ENCODE measurements at places on chromosomes 3 and 15.

DNA sequence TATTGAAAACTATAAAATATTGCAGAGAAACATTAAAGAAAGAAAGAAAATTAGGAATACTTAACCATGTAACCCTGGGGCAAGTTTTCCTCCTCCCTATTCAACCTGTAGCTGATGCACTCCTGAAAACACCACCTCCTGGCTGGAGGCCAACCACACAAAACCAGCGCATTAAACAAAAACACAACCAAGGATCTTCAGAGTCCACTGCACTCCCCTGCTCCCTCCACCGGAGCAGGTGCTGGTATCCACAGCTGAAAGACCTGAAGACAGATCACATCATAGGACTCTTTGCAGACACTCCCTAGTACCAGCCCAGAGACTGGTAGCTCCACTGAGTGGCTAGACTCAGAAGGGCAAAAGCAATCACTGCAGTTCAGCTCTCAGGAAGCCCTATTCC lies 13.6 kb upstream of the ADAMTS17 start:
- no peak for DNase-seq

- no peak for DNase-seq
These were observed 281.2 kb downstream of the ERC2 start for GRCh38 chr3:56187051-56187450.

DNA sequence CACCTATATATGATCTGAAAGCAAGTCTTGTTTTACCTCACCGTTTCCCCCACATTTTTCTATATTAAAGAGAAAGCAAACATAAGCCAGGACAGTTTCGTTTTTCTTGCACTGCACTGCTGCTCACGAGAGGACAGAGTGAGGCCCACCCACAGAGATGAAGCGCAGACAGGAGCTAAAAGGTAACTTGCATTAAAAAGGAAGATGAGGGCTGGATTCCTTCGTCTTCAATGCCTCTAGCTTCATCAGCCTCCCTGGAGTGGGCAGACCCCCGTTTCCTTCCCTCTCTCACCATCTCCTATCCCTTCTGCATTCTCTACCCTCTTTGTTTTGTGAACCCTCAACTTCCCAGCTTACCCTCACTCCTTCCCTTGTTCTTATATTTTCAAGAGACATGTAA lies 18.9 kb downstream of the SUMF1 start:
- DNase-seq: no peak

DNA sequence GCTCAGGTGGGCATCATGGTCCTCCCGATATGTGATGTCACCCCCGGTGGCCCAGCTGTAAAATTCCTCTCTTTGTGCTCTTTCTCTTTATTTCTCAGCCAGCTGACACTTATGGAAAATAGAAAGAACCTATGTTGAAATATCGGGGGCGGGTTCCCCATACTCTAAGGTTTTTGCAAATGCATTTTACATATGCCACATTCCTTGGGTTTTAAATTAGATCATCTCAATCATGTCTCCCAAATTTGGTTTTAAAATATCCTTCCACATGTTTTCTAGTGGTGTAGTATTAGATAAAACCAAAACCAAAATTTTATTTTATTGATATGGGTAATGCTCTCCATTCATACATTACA lies 4.4 kb upstream of the TMEM62 start:
- DNase-seq: no peak

DNA sequence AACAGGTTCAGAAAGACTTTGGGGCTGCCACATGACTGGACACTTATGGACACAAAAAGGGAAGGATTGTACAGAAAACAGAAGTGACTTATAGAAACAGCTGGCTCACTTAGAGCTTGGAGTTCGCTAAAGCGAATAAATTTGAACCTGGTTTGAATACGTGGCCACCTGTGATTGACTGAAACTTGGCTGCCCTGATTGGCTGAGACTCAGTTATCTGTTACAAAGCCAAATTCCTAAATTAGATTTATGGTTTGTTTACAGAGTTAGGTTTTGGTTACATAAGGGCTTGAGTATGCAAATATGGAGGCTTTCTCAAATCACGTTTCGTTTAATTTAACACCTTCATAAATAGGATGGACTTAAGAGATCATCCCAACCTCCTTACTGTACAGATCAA lies 270.2 kb downstream of the THSD4 start:
- DNase-seq: no peak

DNA sequence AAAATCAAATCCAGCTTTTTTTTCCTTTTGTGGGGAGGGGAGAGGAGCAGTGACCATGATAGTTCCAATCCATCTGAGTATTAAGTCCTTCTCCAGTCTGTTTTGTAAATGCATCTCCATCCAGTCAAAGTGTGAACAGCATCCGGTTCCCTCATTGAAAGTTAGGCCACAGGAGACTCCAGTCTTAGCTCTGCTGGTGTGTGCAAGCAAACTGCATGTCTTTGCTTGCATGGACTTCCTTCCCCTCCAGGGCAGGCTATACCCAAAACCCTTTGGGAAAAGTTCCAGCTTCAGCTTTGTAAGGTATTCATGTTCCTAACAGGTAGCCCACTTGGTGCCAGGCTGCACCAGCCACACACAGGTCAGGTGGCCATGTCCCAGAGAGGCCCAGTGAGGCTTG lies 3.1 kb upstream of the MAN2C1 start:
- DNase-seq: no peak

GRCh38 chr15:31320022-31320421 lies 6.6 kb upstream of the KLF13 start:
- no peak for DNase-seq

- DNase-seq: peak; percentile 92
These were observed 7.7 kb downstream of the TNK2 start for GRCh38 chr3:195900436-195901355.

DNA sequence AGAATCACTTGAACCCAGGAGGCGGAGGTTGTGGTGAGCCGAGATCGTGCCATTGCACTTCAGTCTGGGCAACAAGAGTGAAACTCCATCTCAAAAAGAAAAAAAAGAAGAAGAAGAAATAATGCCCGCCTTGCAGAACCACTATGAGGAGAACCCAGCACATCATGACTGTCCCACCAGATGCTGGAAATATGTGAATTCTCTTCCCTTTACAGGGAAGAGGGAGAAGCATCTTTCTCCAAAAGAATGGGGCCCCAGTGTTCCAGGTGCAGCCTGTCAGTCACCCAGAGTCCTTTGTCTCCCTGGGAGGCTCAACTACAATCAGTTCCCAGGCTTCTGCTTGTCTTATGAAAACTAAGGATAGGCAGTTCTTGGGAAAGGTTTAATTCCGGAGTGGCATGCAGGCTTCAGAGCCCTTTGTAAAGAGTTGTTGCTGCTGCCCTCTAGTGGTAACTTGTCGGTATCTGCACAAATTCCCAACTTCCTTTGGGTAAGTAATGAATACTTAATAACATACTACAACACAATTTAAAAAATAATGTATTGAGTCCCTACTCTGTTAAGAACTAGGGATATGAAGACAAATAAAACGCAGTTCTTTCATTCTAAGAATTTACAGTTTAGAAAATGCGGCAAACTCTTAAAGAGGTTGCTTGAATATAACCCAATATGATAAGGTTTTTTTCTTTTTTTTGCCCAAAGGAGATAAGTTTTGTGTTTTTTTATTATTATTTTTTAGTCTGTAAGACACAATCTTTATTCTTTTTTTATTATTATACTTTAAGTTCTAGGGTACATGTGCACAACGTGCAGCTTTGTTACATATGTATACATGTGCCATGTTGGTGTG lies 18.6 kb upstream of the TICRR start:
- DNase-seq: no peak

DNA sequence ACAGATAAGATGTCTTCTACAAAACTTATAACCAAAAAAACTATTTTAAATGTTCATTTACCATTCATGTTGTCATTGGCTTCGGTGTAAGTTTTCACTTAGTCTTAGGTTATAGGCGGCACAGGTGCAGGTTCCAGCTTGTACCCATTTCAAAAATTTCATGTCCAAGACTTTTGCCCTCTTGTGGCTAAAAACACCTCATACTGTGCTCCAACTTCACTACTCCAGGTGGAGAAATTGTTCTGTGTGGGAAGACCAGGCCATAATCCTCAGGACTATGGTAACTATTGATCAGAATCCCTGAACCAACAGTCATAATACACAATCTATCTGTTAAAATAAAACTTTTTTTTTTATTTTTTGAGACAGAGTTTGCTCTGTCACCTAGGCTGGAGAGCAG lies 95.2 kb upstream of the ATP11B start:
- no peak for DNase-seq

GRCh38 chr15:76274821-76275220 lies 36.4 kb downstream of the ETFA start:
- DNase-seq: no peak

DNA sequence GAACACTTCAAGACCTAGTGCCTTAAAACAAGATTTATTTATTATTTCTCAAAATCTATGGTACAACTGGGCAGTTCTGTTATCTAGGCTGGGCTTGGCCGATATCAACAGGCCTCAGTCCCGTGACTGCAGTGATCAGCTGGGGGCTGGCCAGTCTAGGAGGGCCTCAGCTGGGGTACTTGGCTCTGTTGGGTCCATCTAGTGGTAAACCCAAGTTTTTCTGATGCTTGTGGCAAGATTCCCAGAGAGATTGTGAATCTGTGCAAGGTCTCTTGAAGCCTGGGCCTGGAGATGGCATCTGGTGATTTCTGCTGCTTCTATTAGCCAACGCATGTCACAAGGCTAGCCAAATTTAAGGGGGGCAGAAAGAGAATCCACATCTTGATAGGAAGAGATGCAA lies 482.4 kb upstream of the SGO1 start:
- DNase-seq: no peak

- DNase-seq: no peak
These were observed 1.2 kb upstream of the SPICE1 start for GRCh38 chr3:113516115-113516505.

DNA sequence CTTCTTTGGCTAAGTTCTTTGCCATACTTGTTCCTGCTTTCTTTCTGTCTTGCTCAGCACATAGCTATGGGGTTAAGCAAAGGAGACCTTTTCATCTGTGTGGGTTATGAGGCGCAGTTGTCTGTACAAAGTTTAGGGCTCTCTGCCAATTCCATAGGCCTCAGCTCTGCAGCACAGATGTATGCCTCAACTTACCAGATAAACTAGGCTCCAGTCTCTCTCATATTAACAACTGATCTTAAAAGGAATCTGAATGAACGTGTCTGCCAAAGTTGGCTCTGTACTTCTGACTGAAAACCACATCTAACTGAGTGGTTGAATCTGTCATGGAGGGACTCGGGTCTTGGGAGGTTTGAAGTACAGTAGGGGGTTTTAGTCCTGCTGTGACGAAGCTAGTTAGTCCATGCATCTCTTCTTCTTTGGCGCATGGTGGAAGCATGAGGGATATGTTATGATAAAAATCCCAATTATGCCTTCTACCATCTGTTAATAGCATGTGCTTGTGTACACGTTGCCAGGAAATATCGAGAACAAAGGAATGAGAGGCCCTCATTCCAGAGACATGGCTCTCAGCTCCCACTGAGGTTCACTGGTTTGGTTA lies 114.6 kb upstream of the TSC22D2 start:
- no peak for DNase-seq

- no peak for DNase-seq
These were observed 16.2 kb upstream of the DUT start for GRCh38 chr15:48315041-48315440.

- no peak for DNase-seq
These were observed 48.2 kb upstream of the PYDC2 start for GRCh38 chr3:191412759-191413158.

- DNase-seq: no peak
These were observed 3.5 kb downstream of the KCNMB3 start for GRCh38 chr3:179247289-179248015.

DNA sequence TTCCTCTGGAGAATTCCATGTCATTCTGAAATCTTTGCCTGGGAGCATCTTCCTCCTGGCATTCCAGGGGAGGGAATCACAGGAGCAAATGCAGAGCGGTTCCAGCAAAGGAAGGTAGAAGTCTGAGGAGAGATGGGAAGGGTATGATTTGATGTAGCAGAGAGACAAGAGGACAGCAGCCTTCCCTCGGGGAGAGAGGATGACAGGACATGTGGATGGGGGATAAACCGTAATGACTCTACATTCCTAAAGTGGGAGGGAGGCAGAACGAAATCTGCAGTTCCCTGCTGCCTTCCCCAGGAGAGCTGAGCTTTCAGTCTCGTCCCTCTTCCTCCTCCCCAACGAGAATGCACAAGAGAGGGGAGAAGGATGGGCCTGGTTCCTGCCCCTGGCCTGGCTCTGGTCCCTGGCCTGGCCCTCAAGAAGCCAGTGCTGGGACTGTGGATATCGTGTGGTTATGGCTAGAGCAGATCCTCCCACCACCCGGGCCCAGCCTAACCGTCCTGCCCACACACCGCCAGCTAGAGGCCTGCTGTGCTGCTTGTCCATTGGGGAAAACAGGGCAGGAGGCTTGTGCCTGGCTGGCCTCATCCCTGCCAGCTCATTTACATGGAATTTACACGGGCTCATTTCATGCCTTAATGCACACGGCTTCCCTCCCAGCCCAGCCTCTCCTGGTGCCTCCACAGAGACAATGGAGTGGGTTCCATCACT lies 26.6 kb downstream of the SEMA7A start:
- no peak for DNase-seq

DNA sequence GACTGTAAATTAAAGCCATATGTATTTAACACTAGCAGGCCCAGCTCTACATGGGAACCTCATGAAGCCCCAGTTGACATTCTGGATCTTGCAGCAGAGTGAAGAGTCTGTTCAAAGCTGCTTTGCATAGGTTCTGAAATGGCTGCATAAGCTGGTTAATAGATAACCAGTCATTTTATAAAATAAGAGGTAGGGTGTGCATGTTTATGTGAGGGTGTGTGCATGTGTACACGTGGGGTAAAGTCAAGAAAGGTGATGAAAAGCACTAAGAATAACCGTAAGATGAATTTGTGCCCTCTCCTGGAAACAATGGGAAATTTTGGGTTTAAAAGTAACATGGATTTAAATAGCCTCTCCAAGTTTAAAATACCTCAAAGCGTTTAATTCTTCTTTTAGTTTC lies 33.0 kb downstream of the PAQR9 start:
- no peak for DNase-seq

DNA sequence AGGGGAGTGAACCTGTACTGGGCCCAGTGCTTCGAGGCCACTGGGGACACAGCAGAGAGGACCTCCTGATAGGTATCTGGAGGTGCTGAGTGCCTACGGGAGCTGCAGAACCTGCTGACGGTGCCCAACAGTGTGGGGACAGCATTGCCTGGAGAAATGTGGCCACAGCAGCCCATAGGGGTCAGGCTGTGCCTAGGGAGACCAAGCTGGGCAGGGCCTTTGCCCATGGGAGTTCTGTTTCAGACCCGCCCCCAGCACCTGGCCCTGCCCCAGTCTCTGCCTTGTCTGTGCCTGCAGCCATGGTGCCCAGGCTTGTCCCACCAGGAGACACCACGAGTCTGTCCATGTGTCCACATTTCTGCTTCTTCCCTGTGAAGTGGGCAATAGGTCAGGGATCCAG lies 15.3 kb upstream of the RPL32 start:
- DNase-seq: no peak

DNA sequence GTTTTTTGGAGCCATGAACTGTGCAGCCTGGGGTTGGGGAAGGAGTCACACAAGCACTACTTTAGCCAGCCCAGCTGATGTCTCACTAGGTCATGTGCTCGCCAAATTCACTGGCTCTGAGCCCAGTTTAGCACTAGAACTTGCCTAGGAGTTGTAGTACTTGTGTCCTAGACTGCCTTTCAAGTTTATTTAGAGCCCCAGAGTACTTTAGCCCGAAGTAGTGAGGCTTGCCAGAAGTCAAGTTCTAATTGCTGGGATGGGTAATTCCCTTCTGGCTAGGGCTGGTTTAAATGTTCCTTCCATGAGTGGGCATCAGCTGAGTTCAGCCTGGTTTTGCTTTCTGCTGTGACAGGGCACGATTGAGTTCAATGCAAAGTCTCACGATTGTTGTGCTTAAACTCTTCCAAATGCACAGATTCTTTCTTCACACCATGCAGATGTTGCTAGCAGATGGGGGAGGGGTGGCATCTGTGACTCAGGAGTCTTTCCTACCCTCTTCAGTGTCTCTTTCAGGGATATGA lies 228.2 kb upstream of the ZPLD1 start:
- DNase-seq: peak; percentile 73

Data from Right ventricle myocardium inferior (tissue), 1 donor.